Fibroblast of pulmonary artery (primary cell): ENCODE measurements at places on chromosomes 1 and 21.

DNA sequence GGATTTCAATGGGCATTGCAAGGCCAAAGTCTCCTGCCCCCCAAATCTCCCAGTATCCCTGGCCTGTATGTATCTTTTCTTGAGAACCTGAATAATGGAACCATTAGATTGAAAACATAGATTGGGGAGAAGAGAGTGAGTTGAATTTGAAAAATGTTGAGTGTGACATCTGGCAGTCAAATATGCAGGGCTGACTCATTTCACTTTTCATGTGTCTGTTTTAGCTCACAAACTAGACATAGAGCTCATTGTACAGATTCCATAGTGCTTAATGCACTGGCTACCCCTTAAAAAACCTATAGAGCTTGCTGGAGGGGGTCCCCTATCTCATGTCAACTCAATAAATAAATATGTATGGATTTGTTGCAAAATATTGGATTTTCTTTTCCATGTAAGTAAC lies 30.8 kb downstream of the DDR2 start:
- no peak for DNase-seq

- DNase-seq = no peak
Observed at GRCh38 chr1:244980605-244981004, 116.3 kb upstream of the HNRNPU start.

DNA sequence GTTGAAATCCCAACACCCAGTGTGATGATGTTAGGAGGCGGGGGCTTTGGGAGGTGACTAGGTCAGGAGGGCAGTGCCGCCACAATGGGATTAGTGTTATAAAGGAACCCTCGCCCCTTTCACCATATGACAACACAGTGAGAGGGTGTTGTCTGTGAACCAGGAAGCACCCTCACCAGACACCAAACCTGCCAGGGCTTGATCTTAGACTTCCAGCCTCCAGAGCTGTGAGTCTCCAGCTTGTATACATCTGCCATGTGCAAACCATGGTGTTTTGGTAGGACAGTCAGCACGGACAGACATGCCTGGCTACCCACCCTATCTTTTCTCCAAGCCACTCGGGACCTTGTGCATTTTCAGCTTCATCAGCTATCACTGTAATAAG lies 4.0 kb downstream of the TRIM11 start:
- no peak for DNase-seq

GRCh38 chr1:51621161-51621560 lies 4.3 kb downstream of the OSBPL9 start:
- no peak for DNase-seq

DNA sequence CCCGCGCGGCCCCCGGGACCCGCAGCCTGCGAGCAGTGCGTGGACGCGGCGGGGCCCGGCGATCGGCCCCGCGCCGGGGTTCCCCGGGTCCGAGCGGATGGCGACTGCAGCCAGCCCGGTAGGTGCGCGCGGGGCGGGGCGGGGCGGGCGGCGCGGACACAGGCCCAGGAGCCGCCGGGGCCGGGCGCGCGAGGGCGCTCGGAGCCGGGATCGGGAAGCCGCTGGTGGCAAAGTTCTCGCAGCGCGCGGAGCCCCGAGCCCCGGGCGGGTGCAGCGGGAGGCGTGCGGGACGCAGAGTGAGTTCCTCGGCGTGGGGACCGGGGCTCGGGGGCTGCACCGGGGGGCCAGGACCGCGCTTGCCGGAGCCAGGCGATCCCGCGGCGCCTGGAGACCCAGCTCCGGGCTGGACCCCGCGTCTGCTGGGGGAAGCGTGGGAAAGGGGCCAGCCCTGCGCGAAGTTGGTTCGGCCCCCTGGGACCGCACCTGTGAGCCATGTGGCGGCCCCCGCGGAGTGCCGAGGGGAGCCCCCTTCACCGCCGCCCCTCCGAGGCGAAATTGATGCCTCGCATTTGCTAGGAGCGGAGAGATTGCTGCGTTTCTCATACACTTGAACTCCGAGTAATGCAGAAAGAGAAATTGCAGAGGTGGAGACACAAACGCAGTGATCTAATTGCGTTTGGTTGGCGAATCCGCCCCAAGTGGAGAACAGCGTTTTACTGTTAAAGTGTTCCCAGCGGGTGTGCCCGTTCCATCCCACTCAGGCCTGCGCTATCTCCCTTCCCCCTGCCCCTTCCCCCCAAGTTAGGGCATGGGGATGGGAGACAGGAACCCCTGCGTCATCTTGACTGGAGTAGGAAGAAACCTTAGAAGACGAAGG lies 228.9 kb upstream of the TMEM51 start:
- peak; percentile 23 for DNase-seq

DNA sequence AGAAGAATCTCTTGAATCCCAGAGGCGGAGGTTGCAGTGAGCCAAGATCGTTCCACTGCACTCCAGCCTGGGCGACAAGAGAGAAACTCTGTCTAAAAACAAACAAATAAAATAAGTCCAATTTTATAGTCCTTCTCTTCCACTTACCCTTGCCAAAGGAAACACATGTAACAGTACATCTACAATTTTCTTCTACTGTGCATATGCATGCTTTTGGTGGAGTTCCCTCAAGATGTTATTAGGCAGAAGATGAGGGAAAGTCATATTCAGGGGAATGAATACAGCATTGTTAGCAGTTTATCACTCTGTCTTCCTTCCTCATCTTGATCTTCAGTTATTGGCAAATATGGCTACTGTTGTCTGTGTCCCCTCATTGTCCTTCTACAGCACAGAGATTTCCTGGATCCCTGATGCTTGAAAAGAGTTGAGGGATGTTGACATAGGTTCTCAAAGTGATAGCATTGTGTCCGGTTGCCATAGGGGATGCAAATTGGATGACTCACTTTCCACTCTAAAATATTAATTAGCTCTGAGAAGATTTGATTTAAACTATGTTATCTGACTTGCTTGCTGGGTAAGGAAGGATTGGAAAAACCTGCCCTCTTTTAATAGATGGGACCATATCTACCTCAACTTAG lies 1173.6 kb downstream of the KCNT2 start:
- DNase-seq = no peak

DNA sequence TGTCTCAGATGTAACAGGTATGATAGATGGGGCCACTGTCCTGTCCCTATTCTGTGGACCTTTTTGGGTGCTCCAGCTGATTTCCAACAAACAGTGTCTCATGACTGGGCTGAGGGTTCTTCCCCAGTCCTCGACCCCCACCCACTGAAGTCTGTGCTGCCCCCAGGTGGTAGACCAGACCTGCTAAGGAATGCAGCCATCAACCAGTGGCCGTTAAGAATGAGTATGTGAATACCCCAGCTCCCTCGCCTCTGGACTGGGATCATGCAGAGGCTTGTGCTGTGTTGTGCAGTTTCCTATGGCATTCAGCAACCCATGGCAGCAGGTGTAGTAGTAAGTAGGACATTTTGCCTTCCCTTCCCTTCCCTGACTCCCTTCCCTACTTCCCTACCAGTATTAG lies 183.1 kb upstream of the KAZN start:
- no peak for DNase-seq

DNA sequence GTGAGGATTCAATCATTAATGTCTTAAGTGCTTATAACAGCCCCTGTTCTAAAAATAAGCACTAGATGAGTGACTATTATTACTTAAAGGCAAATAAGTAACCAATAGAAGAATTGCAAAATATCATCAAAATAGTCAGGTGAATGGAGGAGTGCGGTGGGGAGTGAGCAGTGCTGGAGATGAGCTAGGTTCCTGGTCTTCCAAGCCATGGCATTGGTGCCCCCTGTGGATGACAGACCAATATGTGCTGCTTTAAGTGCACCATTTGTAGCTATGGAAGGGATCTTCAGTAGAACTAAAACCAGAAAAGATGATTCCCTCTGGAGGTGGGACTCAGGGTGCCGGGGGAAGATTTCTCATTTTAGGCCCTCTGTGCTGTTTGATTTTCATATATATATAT lies 46.1 kb upstream of the SLC30A1 start:
- DNase-seq = peak; percentile 64

- no peak for DNase-seq
Observed at GRCh38 chr1:80778094-80778840, 1022.5 kb upstream of the ADGRL2 start.

- no peak for DNase-seq
Observed at GRCh38 chr1:181855380-181855779, 206.1 kb downstream of the ZNF648 start.

GRCh38 chr1:31122101-31122735 lies 56.7 kb upstream of the PUM1 start:
- no peak for DNase-seq

- DNase-seq = no peak
Observed at GRCh38 chr21:33562389-33562788, 19.6 kb downstream of the SON start.

- no peak for DNase-seq
Observed at GRCh38 chr1:32179193-32179442, 357 bp upstream of the TXLNA start.

GRCh38 chr1:223718850-223719249 lies 6.5 kb downstream of the CAPN2 start:
- no peak for DNase-seq
